ENCODE measurements at places on chromosomes 3 and 15. TPM values are rescaled to one million over a fixed set of nuclear protein-coding genes. Genes with fewer than 3 reads are reported as not detected.

The GOLGA6L7 gene
- not detected for total RNA-seq

The BNC1 gene
- 10.7 TPM for total RNA-seq

The C2CD4A gene
- 0.66 TPM for total RNA-seq

The RAB43 gene
- total RNA-seq: 17.0 TPM

The EAF2 gene
- total RNA-seq: 11.4 TPM

The NEK10 gene
- total RNA-seq: 246 TPM

The DAZL gene
- total RNA-seq: not detected

The ERICH6 gene
- total RNA-seq: 0.29 TPM

The SAMD7 gene
- total RNA-seq: not detected

The DGKG gene
- total RNA-seq: 2.1 TPM

The EFCC1 gene
- total RNA-seq: 3.9 TPM

All from breast epithelium (tissue), 4 donors.